RPMI8226 (cell line): ENCODE measurements at places on chromosomes 4 and X.

GRCh38 chr4:41069257-41069656, 145.1 kb downstream of the APBB2 start:
- DNase-seq = no peak

- DNase-seq = no peak
These were observed 441.0 kb downstream of the GPM6A start for GRCh38 chr4:175371091-175371490.

DNA sequence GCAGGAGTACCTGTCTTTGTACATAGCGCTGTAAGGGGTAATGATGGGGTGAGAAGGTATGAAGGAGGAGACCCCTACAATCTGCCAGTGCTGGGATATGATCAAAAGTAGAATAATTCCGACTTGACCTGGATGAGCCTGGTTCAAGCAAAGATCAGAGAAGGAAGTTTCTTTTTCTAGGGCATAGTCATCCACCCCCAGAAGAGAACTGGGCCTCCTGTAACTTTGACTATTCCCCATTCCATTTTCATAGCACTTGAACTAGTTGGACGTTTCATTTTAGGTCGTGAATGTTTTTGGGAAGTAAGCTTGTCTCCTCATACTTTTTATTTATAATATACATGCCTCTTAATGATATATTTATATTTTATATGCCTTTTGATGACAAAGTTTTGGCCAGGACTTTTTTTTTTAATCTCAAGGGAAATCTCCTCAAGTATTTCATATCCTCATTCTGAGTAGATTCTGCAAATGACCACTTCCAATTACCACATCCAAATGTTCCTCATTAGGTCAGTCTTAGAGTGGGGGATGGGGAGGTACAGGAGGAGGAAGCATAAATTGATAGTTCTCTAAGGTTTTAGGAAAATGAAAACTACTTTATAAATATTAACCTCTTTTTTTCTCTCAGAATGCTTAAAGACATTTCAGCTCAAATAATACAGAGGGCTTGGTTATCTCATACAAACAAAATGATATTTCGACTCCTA, 3.5 kb downstream of the CXorf58 start:
- DNase-seq = no peak

GRCh38 chrX:56783450-56783831, 54.4 kb downstream of the NBDY start:
- no peak for DNase-seq

DNA sequence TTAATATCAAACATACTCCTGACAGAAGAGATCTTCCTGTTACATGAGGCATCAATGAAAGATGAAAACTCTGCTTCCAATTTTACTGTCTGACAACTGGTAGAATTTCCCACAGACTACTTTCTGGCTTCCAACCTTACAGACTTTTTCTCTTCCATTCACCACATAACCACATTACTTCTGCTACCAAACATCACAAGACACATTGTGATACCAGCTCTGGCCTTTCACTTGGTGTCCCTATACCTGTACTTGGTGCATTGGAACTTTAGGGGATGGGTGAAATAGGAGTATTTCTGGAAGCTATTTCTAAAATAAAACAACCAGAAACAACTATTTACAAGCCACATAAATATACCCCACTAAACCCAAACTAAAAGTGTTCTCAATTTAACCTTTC, 20.5 kb downstream of the AMTN start:
- DNase-seq = no peak

DNA sequence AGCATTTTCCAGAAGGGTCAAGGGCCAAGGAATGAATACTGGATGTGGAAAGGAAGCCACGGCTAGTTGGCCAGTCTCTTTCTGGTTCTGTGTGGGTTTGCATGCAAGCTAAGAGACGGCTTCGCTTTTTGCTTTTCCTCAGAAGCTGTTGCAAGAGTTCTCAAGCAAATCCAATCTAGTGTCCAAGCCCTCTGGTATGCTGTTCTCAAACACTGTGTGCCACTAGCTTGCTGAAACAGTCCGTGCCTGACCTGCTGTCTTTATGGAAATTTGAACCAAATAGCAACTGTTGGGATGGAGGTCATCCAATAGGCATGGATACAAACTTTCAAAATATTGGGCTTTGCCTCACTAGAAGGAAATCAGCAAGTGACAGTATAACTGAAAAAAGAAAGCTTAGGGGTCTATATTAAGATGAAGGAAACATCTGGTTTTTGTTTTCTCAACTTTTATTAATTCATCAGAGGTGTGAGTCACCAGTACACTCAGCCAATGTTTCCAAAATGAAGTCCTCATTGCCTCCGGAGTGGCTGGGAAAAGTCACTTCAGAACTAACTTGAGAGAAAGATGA, 70.5 kb downstream of the SLC9A6 start:
- no peak for DNase-seq

- no peak for DNase-seq
These were observed 64.0 kb upstream of the DDIT4L start for GRCh38 chr4:100254237-100254636.

- DNase-seq = no peak
These were observed 834.4 kb upstream of the SLIT2 start for GRCh38 chr4:19417256-19417655.

DNA sequence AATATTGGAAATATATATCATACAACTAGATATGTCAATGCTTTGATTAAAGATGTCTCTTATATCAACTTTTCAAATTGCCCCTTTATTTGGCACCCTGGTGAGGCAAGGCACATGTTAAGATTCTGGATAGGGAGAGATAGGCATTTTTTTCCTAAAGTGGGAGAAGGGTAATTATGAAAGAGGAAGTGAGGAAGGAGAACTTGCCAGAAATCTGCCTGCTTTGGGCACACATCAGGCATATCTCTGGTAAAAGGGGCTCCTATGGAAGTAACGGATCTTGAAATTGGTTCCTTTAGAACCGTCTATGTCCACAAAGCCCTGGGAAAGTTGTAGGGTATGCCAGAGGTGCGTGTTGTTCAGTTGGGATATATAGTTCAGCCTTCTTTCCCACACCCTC, 5.7 kb downstream of the IL15 start:
- DNase-seq = no peak

DNA sequence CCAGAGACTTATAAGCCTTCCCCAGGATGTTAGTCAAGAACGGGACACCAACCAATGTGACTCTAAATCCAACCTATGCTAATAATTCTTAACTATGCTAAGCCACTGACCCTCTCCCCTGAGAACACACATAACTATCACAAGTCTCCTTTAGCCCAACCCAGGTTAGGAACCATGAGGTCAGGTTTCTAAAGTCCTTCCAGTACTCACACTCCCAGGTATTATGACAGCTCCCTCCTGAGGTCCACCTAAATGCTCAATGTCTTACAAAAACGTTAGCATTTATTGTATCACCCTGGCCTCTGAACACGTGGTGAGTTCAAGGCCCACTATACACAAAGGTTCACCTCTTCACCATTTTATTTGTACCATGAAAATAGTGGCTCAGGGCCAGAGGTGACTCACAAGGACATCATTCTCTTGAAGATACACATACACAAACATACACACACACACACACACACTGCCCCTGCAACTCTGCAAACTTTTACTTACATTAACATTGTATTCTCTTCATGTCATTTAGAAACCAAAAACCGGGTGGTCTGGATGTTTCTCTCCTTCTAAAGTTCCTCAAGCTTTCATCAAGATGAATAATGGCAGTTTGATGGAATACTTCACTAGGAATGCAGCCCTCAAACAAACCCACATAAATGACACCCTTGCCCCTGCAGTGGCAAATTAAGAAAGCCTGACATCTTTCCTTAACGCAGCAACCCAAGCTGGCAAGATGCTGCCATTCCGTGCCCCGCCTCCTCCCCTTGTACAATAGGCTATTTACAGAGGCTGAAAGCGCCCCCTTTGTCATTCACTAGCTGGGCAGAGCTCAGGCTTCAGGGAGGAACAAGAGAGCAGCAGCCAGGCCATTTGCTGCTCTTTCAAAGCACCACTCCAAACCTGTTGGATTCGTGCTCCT, 17.7 kb downstream of the ACSL1 start:
- DNase-seq = no peak

DNA sequence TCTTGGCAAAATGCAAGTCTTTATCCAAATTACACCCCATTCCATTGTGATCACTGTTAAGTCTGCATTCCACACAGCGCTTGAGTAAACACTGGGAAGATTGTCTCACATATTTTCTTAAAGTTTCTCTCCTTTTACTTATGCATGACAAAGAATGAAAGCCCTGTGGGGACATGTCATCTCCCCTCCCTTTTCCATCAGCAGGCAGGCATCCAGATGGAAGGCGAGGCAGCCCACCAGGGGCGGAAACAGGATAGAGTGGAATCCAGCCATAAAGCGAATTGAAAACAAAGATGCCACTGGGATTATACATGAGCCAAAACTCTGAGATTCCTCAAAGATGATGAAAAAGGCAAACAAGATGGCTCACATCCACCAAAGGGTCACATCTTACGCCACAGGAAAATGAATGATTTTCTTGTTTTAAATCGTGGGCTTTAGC, 78.2 kb downstream of the AFAP1 start:
- DNase-seq = no peak

- no peak for DNase-seq
These were observed 5.5 kb downstream of the MPP1 start for GRCh38 chrX:154799556-154800348.

- DNase-seq = no peak
These were observed 67.4 kb downstream of the DMP1 start for GRCh38 chr4:87717276-87718031.

- no peak for DNase-seq
These were observed 28.1 kb upstream of the RASL11B start for GRCh38 chr4:52833941-52834525.

- peak; percentile 7 for DNase-seq
These were observed 1712.5 kb downstream of the C4orf33 start for GRCh38 chr4:130808492-130808891.

DNA sequence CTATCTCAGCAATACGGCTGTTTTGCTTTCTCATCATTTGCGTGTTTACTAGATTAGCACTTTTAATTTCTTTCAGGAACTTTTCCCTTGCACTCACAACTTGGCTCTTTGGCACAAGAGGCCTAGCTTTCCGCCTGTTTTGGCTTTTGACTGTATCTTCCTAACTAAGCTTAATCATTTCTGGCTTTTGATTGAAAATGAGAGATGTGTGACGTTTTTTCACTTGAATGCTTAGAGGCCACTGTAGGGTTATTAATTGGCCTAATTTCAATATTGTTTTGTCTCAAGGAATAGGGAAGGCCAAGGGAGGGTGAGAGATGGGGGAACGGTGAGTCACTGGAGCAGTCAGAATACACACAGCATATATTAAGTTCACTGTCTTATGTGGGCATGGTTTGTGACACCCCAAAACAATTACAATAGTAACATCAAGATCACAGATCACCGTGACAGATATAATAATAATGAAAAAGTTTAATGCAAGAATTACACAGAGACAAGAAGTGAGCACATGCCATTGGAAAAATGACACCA, 27.3 kb downstream of the MND1 start:
- DNase-seq = no peak

DNA sequence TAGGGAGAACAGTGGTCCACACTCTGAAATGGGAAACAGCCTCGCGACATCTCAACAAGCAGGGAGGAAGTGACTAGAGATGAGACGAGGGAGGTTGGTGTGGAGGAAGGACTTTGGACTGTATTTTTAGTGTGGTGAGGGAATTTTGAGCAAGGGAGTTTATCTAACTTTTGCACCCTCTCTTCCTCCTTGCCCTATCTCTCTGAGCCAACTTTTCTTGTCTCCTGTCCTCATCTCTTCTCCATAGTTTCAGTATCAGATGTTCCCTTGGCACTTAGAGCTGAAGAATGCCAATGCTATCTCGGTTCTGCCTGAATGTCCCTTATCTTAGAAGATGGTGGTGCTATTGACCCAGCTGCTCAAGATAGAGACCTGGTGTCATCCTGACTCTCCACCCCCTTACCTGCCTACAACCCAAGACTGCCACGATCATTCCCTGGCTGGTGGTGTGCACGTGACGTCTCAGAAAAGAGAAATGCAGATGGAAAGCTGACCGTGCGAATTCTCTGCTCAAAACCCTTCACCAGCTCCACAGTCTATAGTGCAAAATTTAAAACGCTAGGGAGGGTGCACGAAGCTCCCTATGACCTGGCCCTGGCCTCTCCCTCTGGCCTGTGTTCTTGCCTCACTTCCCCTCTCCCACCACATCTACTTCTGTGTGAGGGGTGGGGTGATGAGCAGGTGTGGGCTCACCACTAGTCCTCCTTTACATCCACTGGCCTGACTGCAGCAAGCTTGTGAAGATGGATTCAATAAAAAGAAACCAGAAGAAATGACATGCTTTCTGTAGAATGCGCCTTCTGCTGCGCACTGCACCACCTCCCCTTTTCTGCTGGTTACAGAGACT, 20.9 kb downstream of the MPP1 start:
- DNase-seq = no peak

- no peak for DNase-seq
These were observed 257.8 kb upstream of the NRK start for GRCh38 chrX:105564501-105564900.

- no peak for DNase-seq
These were observed 371.9 kb downstream of the GABRG1 start for GRCh38 chr4:45751877-45752530.

- no peak for DNase-seq
These were observed 5.6 kb downstream of the SDAD1 start for GRCh38 chr4:75985116-75985515.

GRCh38 chr4:141692081-141692480, 55.7 kb downstream of the IL15 start:
- no peak for DNase-seq

DNA sequence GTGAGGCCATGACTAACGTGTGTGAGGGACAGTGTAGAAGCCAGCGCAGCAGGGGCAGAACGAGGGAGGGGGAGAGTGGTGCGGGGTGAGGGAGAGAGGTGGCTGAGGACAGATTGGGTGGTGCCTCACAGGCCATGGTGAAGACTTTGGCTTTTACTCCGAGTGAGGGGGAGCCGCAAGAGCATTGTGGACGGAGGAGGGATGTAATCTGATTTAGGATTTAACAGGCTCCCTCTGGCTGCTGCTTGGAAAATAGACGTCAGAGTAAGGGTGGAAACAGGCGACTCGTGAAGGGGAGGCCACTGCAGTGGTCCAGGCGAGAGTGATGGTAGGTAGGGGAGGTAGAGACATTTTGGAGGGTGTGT, 13.0 kb downstream of the PPP1R3F start:
- no peak for DNase-seq

- no peak for DNase-seq
These were observed 587.5 kb upstream of the MAGEB2 start for GRCh38 chrX:29627833-29628232.

GRCh38 chr4:97027728-97028410, 1115.4 kb downstream of the STPG2 start:
- DNase-seq = no peak

GRCh38 chr4:16122308-16122711, 38.5 kb upstream of the PROM1 start:
- no peak for DNase-seq

DNA sequence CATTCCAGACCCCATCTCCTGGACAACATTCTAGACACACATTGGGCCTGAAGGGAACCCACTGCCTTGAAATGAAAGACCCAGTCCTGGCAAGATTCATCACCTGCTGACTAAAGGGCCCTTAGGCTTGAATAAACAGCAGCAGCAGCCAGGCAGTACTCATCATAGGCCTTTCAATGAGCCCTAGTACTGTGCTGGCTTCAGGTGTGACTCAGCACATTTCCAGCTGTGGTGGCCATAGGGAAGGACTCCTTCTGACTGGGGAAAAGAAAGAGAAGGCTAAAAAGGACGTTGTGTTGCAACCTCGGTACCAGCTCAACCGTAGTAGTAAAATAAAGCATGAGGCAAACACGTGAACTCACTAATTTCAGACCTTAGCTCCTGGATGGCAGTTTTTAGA, 344.0 kb downstream of the ACTRT1 start:
- no peak for DNase-seq

GRCh38 chrX:107619885-107620322, 8.4 kb upstream of the PRPS1 start:
- no peak for DNase-seq

GRCh38 chrX:130179579-130180215, 7.9 kb downstream of the RAB33A start:
- DNase-seq = no peak
